Activated T-cell treated with anti-CD3 and anti-CD28 coated beads for 24 hours (primary cell): ENCODE measurements at places on chromosomes 2 and 18.

DNA sequence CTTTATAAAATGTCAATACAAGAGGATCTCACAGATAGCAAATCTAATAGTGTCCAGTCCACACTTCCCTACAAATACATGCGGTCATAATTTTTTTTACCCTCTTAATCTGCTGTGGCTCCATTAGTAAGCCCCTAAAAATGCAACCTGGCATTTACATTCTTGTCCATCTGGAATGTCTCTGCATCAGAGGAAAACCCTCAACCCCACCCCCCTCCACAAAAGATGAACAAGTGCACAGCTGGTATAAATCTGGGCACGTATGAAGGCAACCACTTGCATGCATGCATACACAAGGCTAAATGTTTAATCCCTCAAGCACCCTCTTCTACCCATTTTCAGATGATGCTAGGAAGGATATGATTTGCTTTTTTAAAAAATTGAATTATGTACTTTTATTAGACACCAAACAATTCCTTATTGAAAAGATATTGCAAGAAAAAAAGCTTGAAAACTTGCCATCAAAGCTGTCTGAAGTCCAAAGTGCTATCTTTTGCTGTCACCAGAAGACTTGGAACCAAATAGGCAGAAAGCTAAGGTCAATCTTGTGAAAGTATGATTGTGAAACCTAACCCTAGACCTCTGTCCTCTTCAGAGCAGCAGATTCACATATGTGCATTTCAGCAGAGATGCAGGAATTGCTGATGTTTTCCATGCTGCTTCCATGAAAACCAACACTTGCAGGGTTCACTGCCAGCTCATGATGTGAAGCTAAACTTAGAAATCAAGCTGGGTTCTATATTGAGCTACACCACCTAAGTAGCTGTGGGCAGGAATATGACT lies 39.0 kb downstream of the IRS1 start:
- DNase-seq, result no peak

- no peak for DNase-seq
These were observed 802.3 kb upstream of the GYPC start for GRCh38 chr2:125853626-125854025.

DNA sequence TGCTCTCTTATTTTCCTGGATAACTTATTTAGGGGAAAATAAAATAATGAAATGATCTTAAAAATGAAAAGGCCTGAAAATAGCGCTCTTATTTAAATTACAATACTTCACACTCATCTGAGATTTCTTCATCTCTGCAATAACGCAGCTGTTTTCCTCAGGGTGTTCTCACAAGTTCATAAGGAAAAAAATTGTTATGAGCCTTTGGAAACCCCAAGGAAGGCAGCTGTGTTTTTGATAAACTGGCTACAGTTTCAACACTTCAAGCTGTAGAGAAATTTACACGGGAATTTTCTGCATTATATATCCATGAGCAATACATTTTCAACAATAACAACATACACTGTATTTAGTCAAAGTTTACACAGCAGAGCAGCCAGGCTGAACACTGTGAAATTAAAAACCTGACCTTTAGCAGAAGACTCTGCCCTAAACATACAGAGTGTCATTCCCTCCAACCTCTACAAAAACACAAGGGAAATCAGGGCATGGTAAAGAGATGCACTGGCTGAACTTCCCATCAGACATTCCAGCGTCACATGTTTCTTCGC lies 959.6 kb downstream of the SLC4A3 start:
- no peak for DNase-seq

DNA sequence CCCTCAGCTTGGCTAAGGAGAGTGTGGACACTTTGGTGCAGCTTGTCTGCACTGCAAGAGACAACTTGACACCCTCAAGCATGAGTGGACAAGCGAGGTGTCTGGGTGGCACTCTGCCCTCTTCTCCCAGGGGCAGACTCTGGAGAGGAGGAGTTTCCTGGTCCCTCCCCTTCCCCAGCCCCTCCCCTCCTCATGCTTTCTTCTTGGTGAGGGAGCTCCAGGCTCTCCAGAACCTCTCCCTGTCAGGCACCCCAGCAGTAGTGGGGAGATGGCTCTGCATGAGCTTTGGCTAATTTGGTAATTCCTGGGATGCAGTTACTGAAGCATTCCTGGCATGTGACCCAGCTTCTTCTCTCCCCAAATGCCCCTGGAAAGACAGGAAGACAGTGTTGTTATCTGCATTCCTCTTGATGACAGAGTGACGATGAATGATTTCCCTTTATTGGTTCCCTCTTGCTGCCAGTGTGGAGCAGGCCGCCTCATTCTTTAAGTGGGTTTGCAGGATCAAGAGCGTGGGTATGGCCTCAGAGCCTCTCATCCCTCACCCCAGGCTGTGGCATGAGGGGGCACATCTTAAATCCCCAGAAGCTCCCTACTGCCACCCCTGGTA lies 89.2 kb downstream of the STPG4 start:
- DNase-seq, result no peak

DNA sequence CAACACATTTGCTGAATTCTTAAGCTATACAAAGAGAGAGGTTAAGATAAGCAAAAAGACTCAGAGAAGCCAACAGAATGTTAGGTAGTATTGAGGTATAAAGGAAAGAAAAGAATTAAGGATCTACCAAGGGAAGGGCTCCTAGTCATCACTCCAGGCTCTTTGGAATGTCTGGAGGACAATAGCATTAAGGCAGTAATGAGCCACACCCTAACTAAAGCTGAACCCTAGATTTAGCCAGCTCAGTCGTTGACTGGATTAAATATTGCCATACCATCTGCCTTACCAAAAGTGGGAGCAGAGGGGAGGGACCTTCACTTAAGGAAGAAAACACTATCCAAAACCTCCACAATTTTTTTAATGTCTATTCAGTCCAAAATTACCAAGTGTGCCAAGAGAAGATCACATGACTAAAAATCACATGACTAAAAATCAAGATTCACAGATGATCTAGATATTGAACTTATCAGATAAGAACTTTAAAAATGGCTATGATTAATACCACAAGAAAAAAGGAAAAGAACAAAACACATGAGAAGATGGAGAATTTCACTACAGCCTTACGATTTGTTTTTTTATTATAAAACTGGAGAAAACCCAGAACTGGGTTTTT lies 59.7 kb downstream of the EXOC6B start:
- DNase-seq, result no peak

GRCh38 chr2:58515827-58516573 lies 274.9 kb upstream of the FANCL start:
- no peak for DNase-seq

- no peak for DNase-seq
These were observed 19.9 kb downstream of the SH2D6 start for GRCh38 chr2:85438201-85439024.

GRCh38 chr2:172924097-172924660 lies 151.5 kb upstream of the MAP3K20 start:
- DNase-seq, result no peak

GRCh38 chr2:178905261-178905660 lies 98.0 kb upstream of the TTN start:
- no peak for DNase-seq
